NCI-H187 treated with DMSO at 0.1 percent for 48 hours (cell line): ENCODE measurements at places on chromosomes 4 and X.

- DNase-seq = no peak
Measured at GRCh38 chr4:33715841-33716395, 2528.4 kb downstream of the ARAP2 start.

DNA sequence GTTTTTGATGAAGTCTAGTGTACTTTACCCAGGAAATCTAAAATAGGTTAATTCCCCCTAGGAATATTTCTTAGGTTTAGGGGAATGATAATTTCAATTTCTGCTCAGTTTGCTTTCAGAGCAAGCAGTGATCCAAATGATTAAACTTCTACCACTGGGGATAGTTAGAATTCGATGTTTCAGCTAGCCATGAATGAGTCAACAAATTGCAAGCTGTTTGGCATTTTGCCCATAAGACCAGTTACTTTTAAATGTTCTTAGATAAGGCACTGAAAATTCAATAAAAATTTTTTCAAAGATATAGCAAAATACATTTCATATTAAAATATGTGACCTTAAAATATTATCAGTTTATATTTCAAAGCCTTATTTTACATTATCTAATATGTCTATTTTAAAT, 993.6 kb downstream of the ARAP2 start:
- DNase-seq = no peak

GRCh38 chr4:127959794-127960193, 5.2 kb downstream of the MFSD8 start:
- DNase-seq = no peak

DNA sequence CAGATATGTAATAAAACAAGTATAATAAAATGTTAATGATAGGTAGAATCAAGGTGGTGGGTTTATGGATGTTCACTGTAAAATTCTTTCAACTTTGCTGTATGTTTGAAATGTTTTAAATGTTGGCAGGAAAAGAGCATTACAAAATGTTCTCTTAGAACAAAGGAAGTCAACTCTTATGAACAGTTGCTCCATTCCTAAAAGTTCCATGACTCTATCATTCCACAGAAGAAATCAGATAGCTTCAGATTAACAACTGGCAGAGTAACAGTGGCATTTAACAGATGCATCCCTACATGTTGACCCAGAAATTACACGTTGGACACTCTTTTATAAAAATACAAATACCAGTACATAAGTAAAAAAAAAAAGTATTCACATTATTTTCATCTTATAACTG, 2023.7 kb downstream of the ARAP2 start:
- DNase-seq = no peak

DNA sequence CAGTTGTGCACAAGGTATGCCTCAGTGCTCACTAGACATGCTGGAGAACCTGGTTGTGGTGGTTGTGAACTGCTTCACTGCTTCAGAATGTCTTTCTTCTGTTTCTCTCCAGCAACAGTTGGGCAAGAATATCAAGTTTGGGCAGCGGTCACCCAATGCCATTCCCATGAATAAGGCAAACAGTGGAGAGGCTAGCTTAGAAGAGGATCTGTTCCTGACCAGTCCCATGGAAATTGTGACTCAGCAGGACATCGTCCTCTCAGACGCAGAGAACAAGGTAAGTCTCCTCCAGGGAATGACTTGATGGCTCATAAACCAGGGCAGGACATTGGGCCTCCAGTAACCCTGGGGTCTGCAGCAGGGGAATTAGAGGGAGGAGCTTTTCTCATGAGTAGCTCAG, 79.9 kb downstream of the AASDH start:
- DNase-seq = no peak

DNA sequence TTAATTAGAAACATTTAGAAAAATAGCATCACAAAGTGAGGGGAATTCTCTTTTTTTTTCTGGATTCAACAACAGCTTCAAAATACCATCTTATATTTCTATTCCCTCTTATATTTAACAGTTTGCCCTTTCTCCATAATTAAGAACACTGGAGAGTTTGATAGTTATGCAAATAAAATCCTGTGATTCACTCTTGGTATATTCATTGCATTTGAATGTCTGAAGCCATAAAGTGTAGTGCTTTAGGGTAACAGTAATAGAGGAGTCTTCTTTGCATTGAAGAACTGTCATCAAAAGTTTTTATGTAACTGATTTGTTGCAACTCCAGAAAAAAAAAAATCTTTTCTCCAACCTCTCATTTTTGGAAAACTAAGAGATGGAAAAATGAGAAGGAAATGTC, 352.0 kb upstream of the GALNTL6 start:
- DNase-seq = no peak

DNA sequence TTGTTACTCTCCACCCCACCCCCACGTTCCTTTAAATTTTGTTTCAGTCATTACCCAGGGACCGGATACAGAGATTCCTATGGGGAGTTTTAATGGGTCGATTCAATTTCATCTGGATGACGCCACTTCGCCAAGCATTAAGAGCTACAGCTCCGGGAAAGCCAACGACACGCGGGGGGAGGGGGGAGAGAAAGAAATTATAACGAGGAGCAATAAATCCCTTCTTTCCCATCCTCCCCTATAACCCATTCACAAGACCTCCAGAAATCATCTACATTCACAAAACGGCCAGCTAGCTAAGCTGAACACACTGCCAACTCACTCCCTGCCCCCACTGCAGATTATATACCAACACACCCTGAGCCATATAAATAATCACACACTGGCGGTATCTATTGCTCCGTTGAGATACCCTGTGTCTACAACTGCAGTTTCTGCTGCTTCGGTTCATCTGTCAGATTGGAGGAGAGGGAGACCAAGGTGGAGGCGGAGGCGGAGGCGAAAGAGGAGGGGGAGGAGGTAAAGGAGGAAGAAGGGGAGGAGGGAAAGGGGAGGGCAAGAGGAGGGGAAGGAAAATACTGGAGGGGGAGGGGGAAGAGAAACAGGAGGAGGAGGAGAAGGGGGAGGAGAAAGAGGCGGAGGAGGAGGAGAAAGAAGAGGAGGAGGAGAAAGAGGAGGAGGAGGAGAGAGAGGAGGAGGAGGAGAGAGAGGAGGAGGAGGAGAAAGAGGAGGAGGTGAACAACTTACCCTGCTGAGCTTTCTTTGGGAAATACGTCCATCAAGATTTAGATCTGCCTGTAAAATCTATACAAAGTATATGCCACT, 113.9 kb upstream of the VAMP7 start:
- no peak for DNase-seq

- DNase-seq = no peak
Measured at GRCh38 chrX:49951524-49952193, 29.3 kb downstream of the CLCN5 start.

DNA sequence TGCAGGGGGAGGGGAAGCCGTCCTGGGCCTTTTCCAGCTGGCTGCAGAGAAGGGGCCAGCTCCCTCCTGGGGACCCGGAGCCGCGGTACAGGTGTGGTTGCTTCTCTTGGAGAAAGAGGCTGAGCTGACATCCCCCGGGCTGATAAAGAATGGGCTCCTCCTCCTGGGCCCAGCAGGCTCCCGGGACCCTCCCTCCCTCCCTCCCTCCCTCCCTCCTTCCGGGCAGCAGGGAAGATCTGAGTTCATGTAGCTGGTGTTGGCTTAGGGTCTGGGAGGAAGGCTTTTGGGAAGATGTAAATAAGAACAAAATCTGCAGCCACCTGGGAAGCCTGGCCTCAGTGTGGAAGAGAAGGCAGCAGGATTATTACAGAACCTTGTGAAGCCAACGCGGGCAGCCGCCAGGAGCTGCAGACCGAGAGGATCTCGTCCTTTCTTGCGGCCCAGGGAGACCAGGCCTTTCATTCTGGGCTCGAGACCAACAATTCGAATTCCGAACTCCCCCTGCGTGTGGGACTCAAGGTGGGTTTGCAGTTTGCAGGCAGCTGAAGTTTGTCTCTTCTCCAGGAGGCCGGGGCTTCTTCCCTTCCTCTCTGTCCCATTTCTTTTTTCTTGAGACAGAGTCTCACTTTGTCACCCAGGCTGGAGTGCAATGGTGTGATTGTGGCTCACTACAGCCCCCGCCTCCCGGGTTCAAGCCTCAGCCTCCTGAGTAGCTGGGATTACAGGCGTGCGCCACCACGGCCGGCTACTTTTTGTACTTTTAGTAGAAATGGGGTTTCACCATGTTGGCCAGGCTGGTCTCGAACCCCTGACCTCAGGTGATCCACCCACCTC, at the start of gene PLCXD1:
Gene PLCXD1 (plus strand): TSS at position 216 of the 834 bp plus-strand sequence. CDS start 2,807 bp downstream, outside the sequence.
- DNase-seq = no peak

GRCh38 chr4:124804584-124804983, 92.1 kb upstream of the ANKRD50 start:
- no peak for DNase-seq

- DNase-seq = no peak
Measured at GRCh38 chrX:133574716-133575115, 159.4 kb upstream of the GPC4 start.

GRCh38 chr4:95500361-95500760, 48.4 kb downstream of the UNC5C start:
- no peak for DNase-seq

- no peak for DNase-seq
Measured at GRCh38 chrX:15973299-15973698, 118.7 kb upstream of the AP1S2 start.

DNA sequence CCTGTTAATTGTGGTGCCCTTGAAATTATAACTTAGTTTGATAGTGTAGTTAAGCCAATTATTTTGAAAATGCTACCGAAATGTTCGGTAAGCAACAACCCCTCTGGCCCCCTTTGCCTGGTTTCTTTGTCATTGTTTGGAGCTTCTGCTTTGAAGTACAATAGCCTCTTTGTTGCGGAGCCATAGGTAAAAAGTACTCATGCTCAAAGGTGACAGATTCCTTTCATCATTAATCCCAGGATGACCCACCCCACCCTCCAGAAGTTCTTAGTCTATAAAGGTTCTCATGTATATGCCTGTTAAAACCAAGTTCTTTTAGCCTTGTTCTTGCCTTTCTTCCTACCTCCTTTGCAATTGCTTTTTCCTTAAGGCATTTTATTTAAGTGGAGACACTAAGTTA, 42.4 kb upstream of the SMARCAD1 start:
- no peak for DNase-seq

- no peak for DNase-seq
Measured at GRCh38 chrX:11398785-11399184, 105.6 kb downstream of the AMELX start.

DNA sequence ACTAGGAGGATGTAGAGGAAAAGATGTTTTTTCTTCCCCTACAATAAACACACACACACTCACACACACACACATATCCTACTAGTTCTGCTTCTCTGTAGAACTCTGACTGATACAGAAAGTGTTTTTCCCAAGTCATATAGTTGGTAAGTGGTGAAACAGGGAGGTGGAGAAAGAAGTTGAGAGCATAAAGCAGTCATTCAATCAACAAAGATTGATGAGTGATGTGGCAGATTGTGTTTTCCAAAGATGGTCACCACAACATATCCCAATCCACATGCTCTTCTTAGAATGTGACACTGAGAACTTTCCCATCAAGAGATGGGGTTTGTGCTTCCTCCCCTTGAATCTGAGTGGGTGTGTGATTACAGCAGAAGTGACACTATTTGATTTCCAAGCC, 123.4 kb upstream of the ATP6AP2 start:
- no peak for DNase-seq

DNA sequence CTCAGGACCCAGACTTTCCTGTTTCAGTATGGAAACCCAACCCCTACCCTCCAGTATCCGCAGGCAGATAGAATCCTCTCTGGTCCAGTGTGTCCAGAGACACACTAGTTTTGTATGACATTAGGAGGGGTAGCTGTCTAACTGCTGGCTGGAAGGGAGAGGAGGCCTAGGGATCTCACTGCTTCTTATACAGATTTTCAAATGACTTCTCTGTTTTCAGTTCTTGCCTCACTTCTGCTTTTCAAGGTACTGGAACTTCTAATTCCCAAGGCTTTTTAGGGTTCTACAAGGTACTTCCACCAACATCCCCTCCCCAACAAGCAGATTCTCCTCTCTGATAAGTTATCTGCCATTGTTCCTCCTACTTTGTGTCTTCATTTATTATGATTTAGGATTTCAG, 6.1 kb downstream of the SGCB start:
- no peak for DNase-seq

DNA sequence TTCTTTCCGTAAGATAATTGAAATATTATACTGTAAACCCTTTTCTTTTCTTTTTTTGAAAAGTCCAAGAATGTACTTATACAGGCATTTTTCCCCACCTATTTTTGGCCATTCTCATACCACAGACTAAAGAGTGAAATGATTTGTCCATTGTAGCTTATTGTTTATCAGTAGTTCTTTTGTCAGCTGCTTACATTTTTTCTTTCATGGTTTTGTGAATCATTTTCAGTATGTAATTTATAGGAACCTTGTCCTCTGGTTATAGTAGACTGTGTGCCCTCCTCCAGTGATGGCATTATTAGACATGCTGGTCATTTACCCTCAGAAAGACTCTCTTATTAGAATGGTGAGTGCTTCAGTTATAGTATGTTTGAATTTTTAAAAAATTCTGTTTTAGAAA, 56.7 kb downstream of the CCKAR start:
- no peak for DNase-seq

DNA sequence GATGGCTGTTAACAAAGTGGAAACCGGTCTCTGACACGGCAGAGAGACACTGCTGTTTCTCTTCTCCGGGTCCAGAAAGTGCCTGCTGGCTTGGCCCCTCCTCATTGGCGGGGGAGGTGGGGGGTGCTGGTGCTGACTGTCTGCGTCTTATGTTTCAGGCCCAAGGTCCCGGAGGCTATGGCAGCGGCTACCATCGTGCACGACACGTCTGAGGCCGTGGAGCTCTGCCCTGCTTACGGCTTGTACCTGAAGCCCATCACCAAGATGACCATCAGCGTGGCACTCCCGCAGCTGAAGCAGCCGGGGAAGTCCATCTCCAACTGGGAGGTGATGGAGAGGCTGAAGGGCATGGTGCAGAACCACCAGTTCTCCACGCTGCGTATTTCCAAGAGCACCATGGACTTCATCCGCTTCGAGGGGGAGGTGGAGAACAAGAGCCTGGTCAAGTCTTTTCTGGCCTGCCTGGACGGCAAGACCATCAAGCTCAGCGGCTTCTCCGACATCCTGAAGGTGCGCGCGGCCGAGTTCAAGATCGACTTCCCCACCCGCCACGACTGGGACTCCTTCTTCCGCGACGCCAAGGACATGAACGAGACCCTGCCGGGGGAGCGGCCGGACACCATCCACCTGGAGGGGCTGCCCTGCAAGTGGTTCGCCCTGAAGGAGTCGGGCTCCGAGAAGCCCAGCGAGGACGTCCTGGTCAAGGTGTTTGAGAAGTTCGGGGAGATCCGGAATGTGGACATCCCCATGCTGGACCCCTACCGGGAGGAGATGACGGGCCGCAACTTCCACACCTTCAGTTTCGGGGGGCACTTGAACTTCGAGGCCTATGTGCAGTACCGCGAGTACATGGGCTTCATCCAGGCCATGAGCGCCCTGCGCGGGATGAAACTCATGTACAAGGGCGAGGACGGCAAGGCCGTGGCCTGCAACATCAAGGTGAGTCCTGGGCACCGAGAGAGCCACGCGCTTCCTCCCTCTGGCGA, 2.2 kb downstream of the AKAP17A start:
- no peak for DNase-seq

DNA sequence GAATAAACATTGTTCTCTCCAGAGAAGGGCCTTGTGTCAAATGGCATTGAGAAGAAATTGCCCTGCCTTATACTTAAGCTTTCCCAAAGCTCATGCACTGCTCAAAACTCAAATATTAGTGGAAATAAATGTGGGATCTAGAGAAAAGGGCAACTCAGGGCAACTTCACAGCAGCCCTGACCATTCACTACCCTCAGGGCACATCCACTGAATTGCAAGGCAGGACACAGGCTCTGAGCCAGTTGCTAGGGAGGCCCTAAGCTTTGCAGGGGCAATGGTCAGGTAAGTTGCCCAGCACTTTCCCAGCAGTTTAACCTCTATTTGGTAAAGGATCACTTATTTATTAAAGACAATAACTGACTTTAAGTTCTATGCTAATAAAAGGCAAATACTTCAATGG, 255.3 kb upstream of the TEX13A start:
- no peak for DNase-seq

GRCh38 chrX:38175139-38175538, 45.5 kb downstream of the SRPX start:
- no peak for DNase-seq
